Right ventricle myocardium inferior (tissue), 1 donor: ENCODE measurements at places on chromosomes 7 and 10.

DNA sequence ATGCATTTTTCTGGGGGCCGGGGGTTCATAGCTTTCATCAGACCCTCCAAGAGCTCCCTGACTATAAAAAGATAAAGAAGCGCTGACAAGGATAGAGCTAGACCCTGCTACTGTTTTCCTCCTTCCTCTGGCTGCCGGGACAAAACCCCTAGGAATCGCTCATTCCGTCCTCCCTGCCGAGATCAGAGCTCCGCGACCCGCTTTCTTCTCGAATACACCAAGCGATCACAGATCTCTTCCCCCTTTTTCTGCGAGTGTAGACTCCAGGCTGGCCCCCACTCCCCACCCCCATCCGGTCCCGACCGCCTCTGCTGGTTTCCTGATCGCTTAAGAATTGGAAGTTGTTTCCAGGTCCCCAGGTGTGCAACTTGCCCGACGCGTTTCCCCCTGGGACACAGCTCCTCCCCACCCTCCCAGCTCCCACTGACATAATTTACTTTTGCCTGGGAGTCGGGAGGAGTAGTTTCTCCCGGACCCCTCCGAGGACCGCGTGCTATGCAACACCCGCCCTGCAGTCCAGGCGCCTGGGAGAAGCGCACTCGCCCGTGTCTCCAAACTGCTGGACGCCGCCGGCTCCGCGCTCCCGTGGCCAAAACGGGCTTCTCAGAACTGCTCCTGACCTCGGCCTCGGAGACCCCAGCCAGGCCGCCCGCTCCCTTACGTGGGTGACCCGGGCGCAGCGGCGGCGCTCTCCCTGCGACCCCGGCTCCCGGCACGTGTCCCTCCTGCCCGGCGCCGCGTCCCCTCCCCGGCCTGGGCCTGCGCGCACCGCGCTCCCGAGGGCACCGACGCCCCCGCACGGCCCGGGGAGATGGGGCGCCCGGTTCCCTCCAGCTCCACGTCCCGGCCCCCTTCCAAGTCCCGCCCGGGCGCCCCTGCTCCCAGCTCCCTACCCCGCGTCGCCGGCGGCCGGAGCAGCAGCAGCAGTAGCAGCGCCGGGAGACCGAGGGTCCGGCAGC is 552 bp downstream of the IL15RA start:
- peak; percentile 78 for DNase-seq

GRCh38 chr7:80858141-80858903 is 60.5 kb downstream of the SEMA3C start:
- DNase-seq, result no peak

DNA sequence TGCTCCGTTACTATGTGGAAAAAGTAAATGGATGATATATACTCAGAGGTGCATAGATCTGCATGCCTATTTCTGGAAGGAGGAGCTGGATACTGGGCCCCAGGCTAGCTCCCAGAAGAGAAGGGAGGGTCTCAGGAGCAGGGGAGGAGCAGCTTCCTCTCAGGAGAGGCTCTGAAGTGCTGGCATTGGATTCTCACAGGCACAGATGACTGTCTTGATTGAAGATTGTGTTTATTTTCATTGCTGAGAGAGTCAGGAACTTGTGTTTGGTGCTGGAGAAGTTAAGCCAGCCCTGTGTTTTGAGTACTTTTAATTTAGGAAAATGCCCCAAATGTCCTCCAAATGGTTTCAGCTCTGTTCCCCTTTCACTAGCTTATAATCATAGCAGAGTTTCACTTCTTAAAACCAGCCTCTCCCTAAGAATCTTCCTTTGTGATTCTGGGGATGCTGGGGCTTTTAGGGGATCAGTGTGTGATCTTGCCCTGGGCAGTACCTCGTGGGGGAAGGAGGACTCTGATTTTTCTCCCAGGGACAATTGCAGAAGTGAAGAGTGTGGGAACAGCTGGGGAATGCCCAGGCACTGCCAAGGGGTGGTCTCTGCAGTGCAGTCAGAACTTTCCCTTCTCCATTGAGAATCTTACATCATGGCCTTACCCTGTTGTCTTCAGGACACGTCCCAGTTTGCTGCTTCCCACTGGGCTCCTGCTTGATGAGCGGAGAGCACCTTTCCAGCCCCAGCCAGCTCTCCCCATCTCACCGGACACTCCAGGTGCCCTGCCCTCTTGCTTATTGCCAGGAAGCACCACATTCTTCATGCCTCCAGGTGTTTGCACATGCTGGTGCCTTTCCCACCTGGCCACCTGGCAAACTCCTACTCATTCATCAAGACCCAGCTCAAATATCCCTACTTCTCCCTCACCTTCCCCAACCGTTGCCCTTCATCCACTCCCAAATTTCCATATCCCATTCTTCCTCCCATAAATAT is 102.8 kb downstream of the ARHGAP22 start:
- DNase-seq, result no peak

GRCh38 chr7:31175672-31176071 is 123.6 kb downstream of the ADCYAP1R1 start:
- DNase-seq, result no peak

DNA sequence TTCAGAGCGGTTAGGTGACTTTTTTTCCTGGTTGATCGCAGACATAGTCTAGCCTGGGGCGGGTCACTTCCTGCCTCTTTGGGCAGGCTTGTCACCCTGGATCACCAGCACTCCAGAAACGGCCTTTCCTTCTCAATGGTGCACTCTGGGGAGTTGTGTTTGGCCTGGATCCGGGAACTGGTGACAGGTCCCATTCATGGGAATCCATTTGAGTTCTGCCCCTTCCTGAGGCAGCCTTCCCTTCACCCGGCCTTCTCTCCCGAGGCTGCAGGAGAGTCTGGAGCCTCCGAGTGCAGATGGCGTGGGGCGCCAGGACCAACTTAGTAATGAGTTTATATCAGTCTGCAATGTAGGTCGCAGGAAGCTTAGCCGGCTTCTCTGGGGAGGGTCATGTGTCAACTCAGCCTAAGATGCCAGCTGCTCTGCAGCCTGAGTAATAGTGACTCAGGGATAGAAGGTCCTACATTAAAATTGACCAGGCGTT is 54.2 kb downstream of the TACR2 start:
- peak; percentile 85 for DNase-seq

GRCh38 chr10:5595095-5595494 is 70.3 kb downstream of the CALML3 start:
- no peak for DNase-seq

DNA sequence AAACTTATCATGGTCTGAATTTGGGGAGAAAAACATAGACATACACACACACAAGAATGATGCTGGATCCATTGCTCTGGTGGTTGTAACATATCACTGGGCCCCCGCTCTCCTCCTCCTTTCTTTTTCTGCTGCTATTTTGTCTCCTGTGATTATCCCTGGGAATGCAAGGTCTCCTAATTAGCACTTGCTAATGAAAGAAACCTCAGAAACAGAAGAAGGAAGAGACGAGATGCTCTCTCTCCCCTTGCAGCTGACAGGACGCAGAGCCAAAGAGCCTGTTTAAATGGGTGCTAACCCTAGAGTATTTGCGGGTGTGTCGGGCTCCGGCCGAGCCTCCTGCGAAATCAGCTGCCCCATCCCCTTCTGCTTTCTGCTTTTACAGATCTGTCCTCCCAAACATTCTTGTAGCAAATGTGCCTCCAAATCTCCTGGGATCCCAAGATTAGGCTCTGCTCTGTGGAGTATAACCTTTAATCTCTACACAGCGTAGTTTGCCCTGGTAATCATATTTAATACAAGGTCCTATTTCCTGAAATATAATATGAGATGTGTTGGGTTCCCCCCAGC is 81.5 kb downstream of the FRMPD2 start:
- DNase-seq, result no peak

DNA sequence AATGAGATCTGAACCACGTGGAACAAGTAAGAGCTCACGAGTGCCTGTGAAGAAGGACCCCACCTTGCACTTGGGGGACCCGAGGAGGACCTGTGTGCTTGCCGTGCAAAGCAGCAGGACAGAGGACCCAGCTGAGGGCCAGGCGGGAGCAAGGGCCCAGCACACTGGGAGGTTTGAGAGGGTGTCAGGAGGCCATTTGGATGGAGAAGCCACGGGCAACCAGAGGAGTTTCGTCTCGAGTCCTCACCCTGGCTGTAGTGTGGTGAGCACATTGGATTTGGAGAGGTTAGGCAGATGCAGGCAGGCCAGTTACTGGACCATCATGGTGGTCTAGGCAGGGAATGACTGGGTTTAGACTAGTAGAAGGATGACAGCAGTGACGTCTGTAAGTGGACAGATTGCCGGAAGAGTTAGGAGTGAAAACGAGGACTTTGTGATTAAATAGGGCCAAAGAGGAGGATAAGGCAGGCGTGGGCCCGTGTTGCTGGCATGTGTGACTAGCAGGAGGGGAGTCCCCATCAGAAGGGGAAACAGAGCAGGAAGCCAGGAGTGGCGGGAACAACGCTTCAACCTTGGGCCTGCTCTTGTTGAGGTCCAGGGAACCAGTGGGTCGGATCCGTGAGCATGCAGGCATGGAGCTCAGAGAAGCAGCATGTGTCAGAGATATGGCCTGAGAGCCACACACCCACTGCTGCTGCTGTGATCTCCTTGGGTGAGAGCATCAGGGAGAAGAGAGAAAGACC is 208.2 kb downstream of the MGMT start:
- no peak for DNase-seq

GRCh38 chr10:79473496-79474095 is 28.2 kb upstream of the ZCCHC24 start:
- no peak for DNase-seq

- DNase-seq, result no peak
Measured at GRCh38 chr10:91709394-91709798, 76.5 kb upstream of the PPP1R3C start.

GRCh38 chr10:641149-642010 is 48.1 kb downstream of the DIP2C start:
- peak; percentile 37 for DNase-seq

DNA sequence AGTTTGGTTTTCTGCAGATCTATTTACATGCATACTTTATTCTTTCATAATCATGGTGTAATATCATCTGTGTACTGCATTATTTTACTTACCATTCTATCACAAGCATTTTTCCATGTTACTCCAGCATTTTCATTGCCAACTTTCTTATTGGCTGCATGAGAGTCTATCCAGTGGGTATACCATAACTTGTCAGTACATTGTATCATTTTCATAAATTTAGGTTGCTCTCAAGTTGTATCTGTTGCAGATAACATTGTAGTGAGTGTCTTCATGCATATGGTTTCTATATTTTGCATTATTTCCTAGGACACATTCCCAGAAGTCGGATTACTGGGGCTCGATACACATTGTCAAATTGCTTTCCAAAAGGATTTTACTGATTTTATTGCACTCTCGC is 87.2 kb upstream of the INSYN2A start:
- DNase-seq, result no peak

- DNase-seq, result no peak
Measured at GRCh38 chr10:76649723-76650127, 987.9 kb downstream of the KCNMA1 start.

DNA sequence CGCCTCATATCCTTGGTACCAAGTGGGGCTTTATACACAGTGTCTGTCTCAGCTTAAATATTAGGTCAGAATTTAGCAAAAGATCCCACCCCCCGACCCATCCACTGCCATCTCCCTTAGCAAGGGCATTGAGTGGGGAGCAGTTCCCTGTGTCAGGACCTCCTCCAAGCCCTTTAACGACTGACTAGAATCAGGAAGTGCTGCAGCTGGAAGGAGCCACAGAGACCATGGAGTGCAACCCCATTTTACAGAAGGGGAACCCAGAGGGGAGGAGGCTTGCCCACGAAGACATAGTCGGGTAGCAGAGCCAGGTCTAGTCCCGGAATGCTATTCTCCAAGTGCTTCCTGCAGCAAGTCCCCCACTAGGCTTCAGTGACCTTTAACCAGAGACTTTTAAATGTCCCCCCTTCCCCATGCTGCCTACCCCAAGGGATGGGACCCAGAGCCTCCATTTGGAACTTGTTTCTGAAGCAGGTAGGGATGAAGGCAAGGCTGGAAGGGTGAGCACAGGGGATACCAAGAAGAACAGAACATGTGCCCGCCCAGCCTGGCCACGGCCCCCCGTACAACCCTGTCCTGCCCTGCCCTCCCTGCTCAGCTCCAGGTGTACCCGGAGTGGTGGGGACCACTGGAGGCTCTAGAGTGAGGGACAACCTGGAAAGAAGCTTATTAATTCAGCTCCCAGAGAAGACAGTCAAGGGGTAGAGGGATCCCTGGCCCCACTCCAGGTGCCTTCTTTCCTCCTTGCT is 41.3 kb downstream of the C10orf105 start:
- DNase-seq, result no peak

GRCh38 chr10:104941662-104942061 is 300.6 kb downstream of the SORCS3 start:
- DNase-seq, result no peak

- DNase-seq, result peak; percentile 77
Measured at GRCh38 chr10:30459283-30459682, 25.3 kb downstream of the MAP3K8 start.
